ENCODE measurements at places on chromosomes 2 and 18.

- peak; percentile 67 for DNase-seq
Measured at GRCh38 chr2:37635504-37636380, 35.7 kb downstream of the CDC42EP3 start.

DNA sequence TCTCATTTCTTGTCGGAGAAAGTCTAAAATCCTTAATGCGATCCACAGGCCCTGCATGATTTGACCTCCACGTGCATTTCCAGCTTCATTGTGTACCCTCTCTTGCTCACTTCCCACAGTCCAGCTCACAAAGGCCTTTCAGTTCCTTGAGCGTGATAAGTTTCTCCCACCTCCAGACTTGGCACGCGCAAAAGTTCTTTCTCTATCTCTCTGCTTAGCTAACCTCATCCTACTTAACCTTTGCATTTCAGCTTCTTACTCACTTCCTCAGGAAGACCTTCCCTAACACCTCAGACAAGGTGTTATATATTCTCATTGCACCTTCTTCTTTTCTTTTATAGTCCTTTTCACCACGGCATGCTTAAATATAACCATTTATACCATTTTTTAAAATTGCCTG lies 124.8 kb upstream of the XPO1 start:
- peak; percentile 63 for DNase-seq

DNA sequence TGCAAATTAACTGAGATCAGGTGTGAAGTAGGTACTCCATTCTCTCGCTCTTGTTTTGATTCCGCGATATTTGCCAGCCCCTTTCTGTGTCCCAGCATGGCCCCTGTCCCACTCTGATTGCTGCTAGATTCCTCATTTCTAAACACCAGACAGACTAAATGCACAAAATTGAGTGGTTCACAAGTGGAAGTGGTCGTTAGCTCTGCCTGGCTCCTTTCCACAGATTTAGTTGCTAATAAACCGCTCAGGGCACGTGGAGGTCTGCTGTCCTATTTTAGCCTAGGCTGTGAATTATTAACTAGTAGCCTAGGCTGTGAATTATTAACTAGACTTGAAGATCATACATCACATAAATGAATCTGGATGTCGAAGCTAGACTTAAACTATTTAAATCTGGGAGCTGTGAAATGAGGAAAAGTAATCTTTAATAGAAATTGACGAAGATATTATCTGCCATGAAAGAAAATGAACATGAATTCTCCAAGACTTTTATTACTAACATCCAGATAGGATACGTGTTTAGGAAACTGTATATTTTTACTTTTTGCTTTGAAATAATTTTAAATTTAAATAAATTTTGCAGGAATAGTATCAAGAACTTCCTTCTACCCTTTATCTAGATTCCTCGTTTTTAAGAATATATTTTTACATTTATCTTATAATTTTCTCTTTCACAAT lies 3.7 kb downstream of the IL1RL2 start:
- no peak for DNase-seq

DNA sequence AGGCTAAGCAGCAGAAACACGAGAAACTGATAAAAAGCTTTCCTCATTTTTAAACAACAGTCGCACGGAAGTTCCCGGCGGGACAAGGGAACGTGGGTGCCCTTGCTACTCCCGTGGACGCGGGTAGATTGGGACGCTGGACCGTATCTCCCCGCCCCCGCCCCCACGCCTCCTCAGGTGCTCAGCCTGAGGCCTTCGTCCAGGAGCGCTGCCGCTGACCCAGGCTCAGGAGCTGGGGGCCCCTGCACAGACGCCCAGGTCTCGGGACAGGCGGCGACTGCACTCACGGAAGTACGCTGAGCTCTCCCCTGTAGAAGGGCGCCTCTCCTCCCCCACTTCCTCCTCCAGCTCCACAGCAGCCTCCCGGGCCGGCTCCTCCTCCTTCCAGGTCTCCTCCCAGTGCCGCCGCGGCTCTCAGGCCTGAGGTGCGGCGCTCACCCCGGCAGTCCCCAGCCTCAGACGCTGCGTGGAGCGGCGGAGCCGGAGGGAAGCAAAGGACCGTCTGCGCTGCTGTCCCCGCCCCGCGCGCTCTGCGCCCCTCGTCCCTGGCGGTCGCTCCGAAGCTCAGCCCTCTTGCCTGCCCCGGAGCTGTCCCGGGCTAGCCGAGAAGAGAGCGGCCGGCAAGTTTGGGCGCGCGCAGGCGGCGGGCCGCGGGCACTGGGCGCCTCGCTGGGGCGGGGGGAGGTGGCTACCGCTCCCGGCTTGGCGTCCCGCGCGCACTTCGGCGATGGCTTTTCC lies at the start of gene ITGAV:
TSS of gene ITGAV (plus strand) at position 445 of the 738 bp plus-strand sequence. CDS start at position 728, 283 bp downstream.
- DNase-seq, result peak; percentile 63

DNA sequence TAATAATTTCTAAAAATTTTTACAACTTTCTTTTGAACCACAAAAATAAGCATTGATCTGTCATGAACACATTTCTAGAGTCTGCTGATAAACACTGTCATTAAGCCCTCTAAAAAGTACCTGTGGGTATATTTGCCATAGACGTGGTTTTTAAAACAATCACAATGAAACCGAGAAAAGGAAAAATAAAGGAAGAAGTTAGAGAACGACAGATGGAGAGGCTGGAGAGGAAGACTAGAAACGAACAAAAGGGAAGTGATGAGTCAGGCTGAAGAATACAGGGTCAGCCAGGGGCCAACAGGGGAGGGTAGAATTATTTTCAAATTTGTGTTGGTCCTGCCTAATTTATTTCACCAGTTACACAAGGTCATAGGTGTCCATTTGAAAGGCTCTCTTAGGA lies 62.0 kb downstream of the MYL12B start:
- peak; percentile 4 for DNase-seq

GRCh38 chr2:189086710-189087109 lies 92.9 kb downstream of the COL5A2 start:
- no peak for DNase-seq

- DNase-seq, result no peak
Measured at GRCh38 chr18:52452427-52452826, 112.4 kb downstream of the DCC start.

DNA sequence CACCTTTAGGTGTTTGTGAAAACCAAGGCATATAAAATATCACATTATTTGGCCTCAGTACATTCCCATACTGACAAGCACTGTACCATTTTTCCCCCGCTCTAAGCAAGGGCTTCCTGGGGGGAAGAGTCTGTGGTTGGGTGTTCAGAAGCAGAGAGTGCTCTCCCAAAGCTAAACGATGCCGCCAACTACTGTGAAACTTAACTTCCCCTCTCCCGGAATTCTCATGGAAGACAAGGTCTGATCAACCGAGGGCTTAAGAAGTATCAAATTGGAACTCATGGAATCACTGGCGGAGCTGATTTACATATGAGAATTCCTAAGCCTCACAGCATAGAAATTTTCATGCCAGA lies 433 bp upstream of the MFF start:
- DNase-seq, result no peak

GRCh38 chr2:35526741-35527140 lies 828.8 kb upstream of the CRIM1 start:
- DNase-seq, result no peak

- no peak for DNase-seq
Measured at GRCh38 chr2:64124571-64124970, 19.6 kb downstream of the PELI1 start.

DNA sequence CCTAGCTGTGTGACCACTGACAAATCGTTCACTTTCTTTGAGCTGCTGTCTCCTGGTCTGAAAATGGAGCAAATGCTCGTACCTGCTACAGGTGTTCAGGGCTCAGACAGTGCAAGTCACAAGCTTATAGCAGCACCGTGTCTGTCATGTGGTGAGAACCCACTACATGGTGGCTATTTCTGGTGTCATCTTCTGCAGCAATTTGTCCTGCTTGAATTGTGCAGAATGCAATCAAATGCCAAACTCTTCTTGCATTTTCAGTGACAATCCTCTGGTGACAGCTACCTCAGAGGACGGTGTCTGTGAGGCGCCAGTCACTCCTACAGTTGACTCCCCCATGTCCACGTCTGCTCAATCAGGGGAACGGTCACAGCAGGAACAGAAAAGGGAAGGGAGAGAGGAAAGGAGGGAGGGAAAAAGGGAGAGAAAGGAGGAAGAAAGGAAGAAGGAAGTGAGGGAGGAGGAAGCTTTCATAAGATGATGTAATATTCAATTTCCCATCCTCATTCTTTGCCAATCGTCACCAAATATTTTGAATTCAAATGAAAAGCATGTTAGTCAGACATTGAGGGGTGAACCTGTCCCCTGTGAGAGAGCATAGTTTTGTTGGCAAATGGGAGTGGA lies 122.2 kb downstream of the BCL2 start:
- peak; percentile 30 for DNase-seq

GRCh38 chr2:12478151-12479064 lies 238.3 kb upstream of the TRIB2 start:
- DNase-seq, result no peak

DNA sequence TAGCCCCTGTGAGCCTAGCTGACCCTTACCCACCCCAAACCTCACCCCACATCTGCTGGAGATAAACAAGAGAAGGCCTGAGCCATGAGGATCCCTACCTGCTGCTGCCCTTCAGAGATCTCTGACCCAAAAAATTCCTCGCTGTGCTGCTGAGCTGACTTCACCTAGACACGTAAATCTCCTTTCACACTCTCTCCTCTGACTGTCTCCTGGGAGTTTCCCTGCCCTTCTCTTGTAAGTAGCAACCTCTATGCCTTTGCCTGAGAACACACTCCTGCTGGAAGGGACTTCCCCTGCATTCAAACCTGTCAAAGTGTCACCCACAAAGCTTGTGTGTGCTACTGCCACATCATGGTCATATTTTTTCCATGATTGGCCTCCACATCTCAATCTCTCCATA lies 134.2 kb upstream of the NOL4 start:
- no peak for DNase-seq

DNA sequence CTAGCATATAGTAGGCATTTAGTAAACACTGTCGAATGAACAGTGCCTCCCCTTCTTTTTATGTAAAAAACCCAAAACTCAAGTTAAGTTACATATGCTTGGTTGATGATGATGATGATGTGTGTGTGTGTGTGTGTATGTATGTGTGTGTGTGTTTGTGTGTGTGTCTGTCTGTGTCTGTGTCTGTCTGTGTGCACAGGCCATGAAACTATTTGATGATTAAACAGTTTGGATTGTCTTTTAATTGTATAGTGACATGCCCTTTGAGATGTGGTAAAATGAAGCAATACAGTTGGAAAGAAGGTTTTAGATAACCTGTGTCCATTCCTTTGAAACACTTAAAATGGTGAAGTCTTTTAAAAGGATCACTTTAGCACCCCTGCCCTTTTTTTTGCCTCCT lies 105.6 kb downstream of the MAP4K4 start:
- no peak for DNase-seq

DNA sequence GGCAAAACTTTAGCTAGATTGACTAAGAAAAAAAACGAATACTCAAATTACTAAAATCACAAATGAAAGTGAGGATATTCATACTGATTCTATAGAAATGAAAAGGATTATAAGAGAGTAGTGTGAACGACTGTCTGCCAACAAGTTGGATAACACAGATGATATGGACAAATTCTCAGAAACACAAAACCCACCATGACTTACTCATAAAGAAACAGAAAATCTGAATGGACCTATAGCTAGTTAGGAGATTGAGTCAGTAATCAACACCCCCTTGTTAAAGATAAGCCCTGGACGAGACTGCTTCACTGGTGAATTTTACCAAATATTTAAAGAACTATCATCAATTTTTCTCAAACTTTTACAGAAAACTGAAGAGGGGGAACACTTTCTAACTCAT lies 108.8 kb upstream of the TMEM200C start:
- no peak for DNase-seq

DNA sequence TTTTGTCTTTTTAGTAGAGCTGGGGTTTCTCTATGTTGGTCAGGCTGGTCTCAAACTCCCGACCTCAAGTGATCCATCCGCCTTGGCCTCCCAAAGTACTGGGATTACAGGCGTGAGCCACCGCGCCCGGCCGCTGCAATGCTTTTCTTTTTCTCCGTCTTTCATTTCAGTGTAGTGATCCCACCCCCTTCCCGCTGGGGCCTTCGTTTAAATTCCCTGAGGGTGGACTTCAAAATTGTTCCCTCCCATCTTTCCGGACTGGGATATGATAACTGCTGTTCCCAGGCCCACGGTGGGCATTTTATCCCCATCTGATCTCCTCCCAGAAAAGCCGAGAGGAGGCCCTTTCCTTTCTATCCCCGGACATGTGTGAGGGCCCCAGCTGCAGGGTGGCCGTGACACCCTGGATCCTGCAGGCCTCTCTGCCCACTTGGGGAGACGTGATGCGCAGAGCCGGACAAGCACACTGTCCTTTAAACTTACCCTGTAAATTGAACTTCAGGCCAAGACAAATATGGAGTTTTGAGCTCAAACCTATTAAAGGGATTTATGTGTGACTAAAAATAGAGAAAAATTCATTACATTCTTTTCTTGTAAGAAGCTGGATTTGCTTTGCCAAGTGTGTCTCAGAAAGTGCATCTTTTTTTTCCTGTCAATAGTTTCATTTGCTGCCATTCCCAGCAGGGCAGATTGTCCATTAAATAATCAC lies 54.5 kb upstream of the AFF3 start:
- DNase-seq, result no peak

DNA sequence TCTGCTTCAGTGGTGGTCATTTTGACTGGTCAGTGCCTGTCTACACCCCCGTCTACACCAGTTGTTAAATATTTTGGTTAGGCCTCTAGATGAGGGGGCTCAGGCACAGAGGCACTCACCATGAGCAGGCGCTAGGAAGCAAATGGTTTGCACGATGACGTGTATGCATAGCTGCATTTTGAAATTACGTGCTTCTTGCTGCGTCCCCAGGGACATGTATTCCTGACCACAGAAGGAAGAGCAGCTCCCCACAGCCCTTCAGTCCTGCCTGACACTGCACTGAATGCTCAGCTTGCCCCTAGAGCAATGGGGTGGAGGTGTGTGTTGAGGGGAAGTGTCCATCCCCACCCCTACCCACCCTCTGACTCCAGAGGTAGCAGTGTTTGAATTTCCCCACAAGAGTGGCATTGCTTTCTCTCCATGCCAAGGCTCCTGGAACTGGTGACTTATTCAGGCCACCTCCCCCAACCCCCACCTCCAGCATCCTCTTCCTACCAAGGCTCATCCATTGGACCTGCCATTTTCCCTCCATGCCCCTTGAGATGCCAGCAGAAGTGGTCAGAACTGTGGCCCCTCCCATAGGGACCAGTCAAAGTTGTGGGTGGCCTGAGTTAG lies 11.4 kb upstream of the ZAP70 start:
- no peak for DNase-seq

DNA sequence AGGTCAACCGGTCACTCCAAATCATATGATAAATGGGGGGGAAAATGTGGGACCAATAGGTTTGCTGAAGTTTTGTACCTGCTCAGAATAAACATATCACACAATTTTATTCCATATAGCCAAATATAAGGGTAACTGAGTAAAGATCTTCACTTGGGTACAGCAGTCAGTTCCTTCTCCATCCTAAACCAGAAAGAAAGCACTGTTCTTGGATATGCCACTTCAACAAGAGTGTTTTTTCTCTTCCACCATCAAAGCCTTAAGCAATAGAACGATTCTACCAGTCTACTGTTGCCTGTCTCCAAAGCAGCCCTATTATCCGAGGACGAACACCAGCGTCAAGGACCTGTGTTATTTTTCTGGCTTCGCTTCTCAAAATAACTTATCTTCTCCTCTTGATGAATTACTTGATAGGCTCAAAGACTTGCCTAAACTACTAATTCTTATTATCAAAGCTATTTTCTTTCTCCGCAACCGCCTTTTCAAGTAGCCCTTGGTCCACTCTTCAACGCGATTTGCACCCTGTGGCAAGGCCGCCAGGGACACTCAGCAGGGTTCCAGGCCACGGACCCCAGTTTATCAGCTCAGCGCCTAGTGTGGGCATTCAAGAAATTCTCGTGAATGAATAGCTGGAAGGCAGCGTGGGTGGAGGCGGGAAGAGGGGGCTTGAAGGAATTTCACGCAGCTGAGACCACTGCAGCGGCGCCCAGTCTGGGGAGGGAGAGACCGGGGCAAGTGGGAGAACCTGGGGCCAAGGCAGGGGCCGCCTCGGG lies 646 bp downstream of the ALS2 start:
- DNase-seq, result peak; percentile 2

- no peak for DNase-seq
Measured at GRCh38 chr18:57441071-57441794, 6.1 kb downstream of the ONECUT2 start.
